ENCODE measurements at places on chromosomes 4 and X. TPM values are rescaled to one million over a fixed set of nuclear protein-coding genes. Genes with fewer than 3 reads are reported as not detected.

Gene AFP
- 0.72 TPM for total RNA-seq

Gene POU4F2
- 5.3 TPM for total RNA-seq

Gene CT83
- total RNA-seq, result not detected

Gene ZCCHC18
- total RNA-seq, result 1.7 TPM

Gene FRMD7
- 0.48 TPM for total RNA-seq

Gene ADGRL3
- total RNA-seq, result 101 TPM

Gene ALB
- total RNA-seq, result 7.0 TPM

Gene PASD1
- total RNA-seq, result 0.48 TPM

Gene MAGEA11
- not detected for total RNA-seq

Gene VCX2
- not detected for total RNA-seq

Gene GRID2
- total RNA-seq, result 7.9 TPM

Gene ITGB1BP2
- 33.2 TPM for total RNA-seq

Gene RBM3
- 165 TPM for total RNA-seq
